Activated CD4-positive, CD25-positive, alpha-beta regulatory T cell (primary cell): ENCODE measurements at places on chromosomes 3 and 15.

DNA sequence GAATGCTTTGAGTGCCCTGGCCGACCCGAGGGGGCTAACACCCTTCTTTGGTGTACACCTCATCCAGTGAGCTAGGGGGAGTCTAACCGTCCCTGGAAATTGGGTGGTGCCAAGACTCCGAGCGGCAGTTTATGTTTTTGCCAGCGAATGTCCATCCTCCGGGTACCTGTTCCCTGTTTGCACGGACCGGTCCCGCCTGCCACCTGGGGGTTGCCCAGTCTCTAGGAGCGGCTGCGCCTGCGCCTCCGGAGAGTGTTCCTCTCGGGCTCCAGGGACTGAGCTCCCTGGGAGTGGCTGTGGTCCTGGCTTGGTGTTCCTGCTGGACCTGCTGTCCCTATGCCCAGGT is 913 bp upstream of the WNT7A start:
- no peak for DNase-seq

- no peak for DNase-seq
These were observed 43.1 kb downstream of the MTHFS start for GRCh38 chr15:79853492-79854328.

GRCh38 chr15:98203872-98204660 is 243.6 kb downstream of the ARRDC4 start:
- no peak for DNase-seq

GRCh38 chr3:12816521-12817342 is 20.3 kb downstream of the CAND2 start:
- DNase-seq, result no peak

DNA sequence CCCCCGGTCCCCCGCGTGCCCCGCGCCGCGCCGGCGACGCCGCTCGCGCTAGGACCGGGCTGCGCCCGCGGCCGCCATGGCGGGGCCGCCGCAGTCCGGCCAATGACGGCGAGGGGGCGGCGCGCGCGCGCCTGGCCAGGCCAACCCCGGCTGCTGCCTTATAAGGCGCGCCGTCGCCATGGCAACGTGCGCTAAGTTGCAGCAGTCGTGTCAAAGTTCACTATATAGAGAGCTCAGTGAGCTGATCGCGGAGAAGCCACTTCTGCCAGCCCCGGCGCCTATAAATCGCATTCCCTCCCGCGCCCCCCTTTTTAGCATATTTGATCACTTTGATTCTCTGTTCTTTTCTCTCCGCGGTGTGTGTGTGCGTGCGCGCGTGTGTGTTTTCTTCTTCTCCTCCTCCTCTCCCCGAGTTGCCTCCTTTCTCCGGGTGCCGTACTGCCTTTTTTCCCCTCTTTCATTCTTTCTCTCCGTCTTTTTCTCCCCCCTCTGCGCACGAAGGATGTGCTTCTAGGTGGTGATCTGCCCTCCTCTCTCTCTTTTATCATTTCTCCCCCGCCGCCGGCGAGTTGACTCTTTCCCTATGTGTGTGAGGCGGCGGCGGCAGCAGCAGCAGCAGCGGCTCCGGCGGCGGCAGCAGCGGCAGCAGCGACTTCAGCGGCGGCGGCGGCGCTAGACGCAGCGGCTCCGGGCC is at the start of gene NR2F2:
NR2F2 (plus strand) TSS at position 251 of the 694 bp plus-strand sequence. CDS start 1,406 bp downstream, outside the sequence.
- no peak for DNase-seq

- no peak for DNase-seq
These were observed 7.1 kb downstream of the SATB1 start for GRCh38 chr3:18417904-18418572.

DNA sequence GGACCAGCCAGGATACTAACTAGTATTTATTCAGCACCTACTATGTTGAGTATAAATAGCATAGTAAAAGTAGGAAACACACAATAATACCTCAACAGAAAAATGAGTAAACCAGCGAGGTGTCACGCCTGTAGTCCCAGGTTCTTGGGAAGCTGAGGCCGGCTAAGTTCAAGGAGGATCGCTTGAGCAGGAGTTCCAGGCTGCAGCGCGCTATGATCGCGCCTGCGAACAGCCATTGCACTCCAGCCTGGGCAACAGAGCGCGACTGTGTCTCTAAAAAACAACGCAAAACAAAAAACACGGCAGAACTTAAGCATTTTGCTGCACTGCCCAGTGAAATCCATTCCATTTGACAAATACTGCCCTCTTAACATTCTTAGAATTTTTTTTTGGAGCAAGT is 1.3 kb upstream of the DENND6A start:
- no peak for DNase-seq

DNA sequence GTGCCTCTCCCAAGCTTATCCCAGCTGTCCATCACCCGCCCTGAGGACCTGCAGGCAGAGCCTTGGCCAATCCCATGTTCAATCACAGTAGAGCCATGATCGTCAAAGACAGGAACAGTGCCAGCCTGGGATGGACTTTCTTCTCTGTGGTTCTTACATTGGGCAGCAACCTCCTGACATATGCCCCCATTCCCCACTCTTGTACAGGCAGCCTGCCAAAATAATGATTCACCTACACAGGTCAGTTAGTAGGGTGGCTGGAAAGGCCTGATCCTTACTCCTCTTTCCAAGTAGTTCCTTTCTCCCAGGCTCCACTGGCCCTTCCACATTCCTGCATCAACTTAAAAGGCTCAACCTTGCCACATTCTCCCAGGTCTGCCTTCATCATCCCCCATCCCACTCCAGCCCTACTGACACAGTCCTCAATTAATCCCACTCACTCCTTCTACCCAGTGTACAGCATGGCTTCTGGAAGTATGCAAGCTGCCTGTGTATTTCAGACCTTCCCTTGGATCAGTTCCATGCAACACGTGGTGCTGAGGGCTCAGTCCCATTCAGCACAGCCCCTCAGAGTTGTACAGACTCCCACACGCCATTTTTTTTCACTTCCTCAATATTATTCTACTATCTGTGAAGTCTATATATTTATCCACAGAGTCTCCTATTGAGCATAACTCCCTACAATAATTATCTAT is 189.8 kb downstream of the NTRK3 start:
- no peak for DNase-seq

DNA sequence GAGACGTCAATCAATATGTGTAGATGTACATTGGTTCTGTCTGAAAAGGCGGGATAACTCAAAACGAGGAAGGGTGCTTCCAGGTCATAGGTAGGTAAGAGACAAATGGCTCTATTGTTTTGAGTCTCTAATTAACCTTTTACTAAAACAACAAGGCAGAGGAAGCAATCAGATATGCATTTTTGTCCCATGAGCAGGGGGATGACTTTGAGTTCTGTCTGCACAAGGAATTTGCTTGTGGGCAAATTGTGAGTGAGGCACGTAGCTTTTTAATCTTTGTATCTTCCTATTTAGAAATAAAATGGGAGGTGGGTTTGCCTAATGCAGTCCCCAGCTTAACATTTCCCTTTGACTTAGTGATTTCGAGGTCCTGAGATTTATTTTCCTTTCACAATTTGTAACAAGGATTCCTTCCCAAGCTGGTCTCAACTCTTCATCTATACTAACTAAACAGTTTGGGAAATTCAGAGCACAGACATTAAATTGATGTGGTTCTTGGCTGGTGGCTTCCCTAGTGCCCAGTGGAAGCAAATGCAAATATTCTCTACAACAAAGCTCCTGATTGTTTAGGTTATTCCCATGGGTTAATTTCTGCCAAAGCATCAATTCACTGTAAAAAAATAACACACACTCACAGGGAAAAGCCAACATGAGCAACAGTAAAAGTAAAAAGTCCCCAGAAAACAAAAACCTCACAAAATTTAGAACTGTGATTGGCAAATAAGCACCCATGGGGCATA is 738.8 kb upstream of the SGO1 start:
- DNase-seq, result no peak

- no peak for DNase-seq
These were observed 8.6 kb downstream of the GOLGB1 start for GRCh38 chr3:121740896-121741295.

GRCh38 chr3:161372321-161373260 is 1.3 kb upstream of the SPTSSB start:
- DNase-seq, result no peak

DNA sequence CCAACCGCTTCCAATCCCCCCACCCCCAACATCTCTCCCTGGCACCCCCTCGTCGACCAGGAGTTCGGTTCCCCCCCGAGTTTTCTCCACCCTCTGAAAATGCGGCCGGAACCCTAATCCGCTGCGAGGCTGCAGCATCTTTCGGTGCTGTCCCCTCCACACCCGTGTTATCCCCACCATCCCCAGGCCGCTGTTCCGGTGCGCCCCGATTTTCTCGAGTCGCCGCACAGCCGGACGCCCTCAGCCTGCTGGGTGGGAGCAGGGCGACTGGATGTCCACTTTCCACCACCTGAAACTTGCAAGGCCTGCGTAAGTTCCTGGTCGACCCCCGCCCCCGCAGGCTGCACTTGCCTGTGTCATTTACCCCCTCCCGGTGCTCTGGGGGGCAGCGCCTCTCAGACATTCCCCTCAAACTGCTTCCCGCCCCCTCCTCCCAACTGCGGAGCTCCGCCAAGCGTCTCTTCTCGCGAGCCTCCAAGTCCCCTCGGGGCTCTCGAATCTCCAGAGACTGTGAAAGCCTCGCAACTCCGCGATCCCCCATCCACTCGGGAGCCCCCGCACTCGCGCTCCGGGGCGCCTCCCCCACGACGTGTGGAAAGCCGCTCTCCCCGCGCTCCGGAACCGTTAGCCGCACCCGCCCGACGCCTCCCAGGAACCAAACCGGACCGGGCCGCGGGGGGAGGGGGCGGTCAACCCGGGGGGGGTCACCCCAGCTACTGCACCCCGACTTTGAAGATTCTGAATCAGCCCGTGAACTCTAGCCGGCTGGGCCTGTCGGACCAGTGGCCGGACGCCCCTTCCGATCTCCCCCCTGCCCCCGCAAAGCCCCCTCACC is 566 bp downstream of the ETV5 start:
- no peak for DNase-seq

GRCh38 chr15:96348112-96349027 is 17.9 kb downstream of the NR2F2 start:
- no peak for DNase-seq

GRCh38 chr15:31352911-31353811 is 26.5 kb downstream of the KLF13 start:
- DNase-seq, result no peak

- DNase-seq, result no peak
These were observed 142.3 kb downstream of the CHST2 start for GRCh38 chr3:143261848-143262247.

DNA sequence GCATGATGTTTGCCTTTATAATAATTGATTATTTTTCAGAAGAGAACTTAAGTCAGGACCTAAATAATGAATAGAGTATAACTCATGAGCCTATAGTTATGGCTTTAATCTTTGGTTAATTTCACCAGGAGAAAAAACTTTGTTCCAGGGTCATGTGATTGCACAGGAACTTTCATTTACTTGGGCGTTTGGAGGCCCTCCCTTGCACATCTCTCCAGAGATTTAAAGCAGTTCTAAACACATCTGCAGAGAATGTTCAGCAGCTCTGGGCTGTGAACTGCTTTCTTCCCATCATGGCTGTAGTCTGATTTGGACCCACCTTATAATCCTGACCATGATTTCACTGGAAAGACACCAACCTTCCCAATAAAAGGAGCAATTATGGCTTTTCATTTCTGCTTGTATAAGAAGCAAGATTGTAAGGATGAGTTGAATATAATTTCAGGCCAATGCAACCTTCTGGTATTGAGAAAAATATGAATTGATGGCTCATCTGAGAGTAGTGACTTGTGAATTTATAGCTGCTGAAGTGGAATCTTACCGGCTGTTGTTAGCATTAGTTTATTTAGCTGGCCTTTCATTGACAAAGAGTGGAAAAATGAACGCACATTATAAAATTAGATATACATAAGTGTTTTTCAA is 80.9 kb upstream of the PRTG start:
- DNase-seq, result no peak

- no peak for DNase-seq
These were observed 53.3 kb downstream of the B3GALNT1 start for GRCh38 chr3:161051856-161052255.

DNA sequence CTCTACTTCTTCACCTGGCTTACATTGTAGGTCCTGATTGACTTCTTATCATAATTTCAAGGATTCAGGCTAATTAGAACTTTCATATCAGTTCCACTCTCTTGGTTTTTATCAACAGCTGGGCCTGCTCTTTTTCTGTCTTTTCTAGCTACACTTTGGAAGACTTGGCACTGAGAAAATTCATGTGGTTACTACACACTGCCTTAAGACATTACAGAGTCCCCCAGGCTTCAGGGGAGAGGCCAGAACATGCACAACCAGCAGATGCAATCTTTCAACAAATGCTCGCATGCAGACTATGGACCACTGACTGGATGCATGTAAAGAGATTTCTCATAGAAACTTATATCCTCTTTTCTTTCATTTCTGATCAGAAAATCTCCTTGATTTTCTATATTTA is 423.5 kb downstream of the TUSC7 start:
- no peak for DNase-seq

GRCh38 chr15:65869954-65870871 is 922 bp downstream of the RAB11A start:
- DNase-seq, result no peak

- DNase-seq, result no peak
These were observed 4.2 kb downstream of the OCA2 start for GRCh38 chr15:28094732-28095521.

DNA sequence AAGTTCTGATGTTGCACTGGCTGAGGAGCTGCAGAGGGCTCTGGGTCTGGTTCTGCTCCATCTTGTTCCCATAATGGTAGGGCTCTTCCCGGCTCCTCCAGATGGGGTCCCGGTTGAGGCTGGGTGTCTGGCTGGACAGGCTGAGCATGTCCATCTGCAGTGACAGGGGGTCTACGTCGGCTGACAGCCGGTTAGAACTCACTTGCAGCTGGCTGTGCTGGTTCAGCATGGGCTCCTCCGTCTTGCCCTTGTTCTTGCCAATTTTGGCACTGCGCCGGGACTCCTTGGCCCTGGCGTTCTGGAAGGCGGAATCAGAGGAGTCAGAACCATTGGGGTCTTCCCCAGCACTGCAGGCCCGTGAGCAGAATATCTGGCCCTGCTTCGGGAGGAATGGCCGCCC is 78.1 kb downstream of the PRICKLE2 start:
- no peak for DNase-seq

GRCh38 chr3:188153437-188154013 is 432 bp upstream of the LPP start:
- DNase-seq, result peak; percentile 33

DNA sequence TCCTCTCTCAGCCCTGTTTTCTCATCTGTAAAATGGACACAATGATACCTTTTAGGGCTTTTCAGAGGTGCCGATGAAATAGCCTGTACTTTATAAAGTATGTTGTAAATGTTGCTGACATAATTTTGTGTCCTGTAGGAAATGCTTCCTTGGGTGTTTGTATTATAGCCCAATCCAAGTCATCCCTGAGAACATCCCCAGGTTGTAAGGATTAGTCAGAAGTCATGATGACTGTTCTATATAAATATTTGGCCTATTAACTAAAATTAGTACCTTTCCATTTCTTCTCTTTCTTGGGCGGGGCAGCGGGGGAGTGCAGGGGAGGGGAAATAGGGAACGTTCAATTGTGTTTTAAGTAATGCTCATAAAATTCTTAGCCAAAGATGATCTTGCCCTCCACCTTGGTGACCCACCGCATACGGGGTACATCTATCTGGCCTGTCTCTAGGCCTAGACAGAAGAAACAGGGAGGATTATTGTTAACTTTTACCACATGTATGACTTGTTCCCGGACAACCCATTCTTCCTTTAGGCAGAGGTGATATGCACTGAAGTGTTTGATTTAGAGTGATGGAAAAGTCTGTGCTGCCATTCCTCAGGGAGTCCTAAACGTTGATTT is 120.7 kb downstream of the VGLL4 start:
- no peak for DNase-seq
